Tibial nerve (tissue), 4 donors: ENCODE measurements at places on chromosomes 5 and 9. TPM values are rescaled to one million over a fixed set of nuclear protein-coding genes. Genes with fewer than 3 reads are reported as not detected.

AGXT2 gene
- total RNA-seq, result not detected

DNA sequence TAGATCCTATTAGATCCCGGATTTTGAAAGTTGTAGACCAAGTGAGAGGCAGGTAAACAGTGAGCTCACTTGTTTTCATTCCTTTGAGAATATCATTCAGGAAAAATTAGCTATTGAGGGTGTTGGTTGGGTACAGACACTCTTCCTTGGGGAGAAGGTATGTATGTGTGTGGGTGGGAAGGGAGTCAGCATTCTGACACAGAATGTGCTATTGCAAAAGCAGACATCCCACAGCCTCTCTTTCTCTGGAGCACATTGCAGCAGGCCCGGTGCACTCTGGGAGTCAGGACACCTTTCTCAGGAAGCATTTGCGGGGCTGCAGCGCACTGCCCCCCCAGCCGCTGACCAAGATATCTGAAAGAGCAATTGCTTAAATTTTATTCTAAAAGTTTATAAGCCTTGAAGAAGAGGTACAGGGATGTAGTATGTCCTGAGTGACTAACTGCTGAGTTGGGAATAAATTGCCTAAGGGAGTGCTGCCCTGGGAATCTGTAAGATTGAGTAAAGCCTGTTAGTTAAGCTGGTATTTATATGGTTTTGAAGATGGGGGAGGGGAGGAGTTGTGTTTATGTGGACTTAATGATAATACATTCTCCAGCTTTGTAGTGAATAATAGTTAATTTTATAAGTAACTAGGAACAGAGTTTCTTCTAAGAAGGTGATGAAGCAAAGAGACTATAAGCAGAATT lies 5.2 kb downstream of the TNFAIP8 start:
- no peak for DNase-seq

GRCh38 chr5:149680810-149681221 lies 49.3 kb upstream of the PPARGC1B start:
- DNase-seq, result peak; percentile 34

DNA sequence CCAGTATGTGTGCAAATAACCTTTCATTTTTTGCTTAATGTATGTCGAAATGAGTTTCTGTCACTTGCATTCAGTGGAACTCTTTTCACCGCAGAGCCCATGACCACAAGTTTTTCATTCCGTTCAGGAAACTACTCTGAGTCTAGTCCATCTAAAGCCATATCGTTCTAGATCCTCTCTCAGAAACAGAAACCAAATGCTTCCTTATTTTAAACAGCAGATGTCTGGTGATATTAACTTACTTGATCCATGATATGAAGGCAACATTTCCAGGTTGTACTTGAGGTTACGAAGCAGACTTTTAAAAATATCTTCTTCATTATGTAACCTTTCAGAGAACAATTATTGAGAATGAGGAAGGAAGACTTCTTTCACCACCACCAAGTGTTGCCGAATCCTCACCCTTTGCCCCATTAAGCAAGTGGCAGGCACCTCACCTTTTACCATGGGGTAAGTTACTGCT lies 72.4 kb upstream of the GNAQ start:
- DNase-seq, result no peak

TAF9 gene
- total RNA-seq, result 17.7 TPM

DNA sequence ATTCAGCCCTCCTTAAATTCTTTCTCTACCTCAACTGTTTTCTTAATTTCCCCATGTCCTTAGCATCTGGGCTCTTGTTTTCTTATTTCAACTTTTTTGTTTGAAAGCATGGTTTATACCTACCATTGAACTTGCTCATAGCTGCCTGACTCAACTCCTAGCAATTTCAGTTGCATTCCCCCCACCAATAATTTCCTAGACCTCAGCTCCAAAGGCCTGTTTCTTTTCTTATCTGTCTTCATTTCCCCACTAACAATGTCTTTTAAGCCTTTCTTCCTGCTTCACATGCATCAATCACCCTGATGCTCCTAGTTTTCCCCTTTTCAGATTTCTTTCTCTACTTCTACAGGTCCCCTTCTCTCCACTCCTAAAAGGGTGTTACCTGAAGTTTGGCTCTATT lies 129.7 kb upstream of the PDE4D start:
- DNase-seq, result no peak

DNA sequence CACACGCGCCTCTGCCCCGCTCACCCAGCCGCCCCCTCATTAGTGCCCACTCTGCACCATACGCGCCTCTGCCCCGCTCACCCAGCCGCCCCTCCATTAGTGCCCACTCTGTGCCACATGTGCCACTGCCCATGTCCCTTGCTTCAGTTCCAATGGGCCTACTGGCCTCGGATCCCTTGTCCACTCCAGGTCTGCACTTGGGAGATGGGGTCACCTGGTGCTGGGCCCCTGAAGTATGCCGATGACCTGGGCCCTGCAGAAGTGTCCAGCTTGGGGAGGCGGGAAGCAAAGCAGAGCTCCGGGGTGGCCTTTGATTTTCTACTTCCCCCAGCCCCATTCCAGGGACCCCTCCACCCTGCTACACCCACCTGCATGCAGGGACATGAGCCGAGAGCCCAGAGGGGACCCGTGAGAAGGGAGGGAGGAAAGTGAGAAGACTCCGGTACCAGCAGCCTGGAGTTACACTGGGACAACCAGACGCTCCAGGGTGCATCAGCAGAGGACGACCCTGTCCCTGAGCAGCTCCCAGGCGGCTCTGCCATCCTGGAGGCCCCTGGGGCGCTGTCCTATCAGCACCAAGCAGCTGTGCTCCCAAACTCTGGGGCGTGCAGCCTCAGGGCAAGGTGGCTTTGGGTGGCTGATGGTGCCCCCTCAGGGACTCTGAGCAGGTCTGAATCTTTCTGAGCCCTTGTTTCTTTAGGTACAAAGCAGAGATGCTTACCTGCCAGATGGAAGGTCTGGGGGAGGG lies 140.8 kb downstream of the RXRA start:
- no peak for DNase-seq

CTXN3 gene
- total RNA-seq, result not detected

DNA sequence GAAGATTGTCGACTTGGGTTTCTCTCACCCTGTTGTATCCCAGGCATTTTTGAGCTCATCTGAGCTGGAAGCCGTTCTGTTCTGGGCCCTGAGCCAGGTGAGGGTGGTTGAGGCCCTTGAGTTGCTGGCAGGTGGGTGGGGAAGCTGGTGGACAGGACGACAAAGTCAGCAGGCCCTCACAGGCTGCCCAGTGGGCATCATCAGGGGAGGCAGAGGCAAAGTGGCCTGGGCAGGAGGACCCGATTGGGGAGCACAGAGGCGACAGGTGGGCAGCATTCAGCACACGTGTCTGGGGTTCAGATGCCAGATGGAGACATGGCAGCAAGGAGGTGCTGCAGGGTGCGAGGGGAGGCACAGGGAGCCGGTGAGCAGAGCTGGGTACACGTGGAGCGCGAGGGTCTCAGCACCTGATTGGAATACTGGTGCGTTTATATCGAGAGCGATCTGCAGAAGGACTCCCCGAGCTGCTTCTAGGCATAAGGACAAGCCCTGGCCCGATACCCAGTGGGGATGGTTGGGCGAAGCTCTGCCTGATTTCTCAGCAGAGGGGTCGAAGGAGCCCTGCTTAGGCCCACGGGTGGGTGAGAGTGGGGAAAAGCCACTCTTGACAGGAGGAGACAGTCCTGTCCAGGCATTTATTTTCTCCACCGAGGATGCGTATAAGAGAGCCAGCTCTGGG lies 49.0 kb upstream of the SUSD3 start:
- DNase-seq, result no peak

OR1J2 gene
- not detected for total RNA-seq

ERCC8 gene
- total RNA-seq, result 17.5 TPM

SNX18 gene
- 61.5 TPM for total RNA-seq

DNA sequence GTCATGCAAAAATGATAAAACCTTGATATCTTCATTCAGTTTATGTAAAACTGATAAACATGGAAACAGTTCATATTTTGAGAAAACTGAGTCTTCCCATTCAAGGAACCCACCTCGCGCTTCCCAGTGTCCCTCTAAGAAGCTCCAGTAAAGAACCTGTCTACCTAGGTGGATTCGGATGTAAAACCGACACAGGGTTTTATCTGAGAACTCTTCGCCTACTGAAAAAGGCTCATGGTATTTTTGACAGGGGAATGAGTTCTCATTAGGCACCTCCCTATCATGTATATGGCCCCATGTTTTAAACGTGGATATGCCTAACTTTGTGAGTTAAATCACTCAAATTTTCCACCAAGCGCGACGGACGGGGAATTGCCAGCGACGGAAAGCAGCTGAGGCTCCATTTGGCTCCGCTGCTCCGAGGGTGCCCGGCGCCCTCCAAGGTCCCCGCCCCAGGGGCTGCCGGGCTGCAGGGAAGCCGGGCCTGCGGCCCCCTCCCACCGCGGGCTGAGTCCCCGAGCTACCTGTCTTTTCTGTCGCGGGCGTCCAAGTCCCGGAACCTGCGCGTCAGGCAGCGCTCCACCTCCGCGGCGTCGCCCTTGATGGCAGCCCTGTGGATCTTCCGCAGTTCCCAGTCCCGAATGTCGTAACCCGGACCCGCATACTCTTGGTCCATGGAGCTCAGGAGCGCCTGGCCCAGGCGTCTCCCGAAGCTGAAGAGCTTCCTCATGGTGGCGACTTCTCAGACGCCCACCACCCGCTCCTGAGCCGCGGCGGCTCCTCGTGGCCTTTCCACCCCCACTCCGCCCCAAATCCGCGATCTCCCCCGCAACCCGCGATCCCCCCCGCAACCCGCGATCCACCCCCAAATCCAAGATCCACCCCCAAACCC lies 594 bp downstream of the ANKRD18A start:
- no peak for DNase-seq

DNA sequence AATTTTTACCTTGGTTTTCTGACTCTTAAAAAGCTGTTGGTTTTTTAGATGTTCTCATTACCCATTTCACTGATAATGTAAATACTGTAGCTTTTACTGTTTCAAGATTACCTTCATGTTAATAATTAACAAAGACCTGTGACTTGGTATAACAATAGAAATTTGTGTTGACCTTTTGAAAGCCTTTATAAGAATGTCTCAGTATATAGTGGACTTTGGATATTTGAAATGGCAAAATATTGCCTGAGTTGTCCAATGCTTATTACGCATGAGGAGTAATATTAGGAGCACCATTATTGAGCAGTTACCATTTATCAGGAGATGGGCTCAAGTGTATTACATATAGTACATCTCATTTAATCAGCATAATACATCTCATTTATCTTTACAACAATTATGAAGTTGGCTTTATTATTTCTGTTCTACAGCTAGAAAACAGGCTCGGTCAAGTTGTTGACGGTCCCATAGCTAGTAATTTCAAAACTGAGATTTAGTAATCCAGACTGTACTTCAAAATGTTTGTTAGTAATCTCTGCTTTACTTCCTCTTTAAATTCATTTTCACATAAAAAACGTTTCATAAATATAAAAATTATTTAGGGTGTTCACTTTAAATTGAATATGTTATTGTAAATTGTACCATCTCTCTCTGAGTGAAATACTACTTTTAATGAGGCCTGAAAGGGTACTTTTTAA lies 50.7 kb upstream of the FKTN start:
- no peak for DNase-seq

TAF11L5 gene
- not detected for total RNA-seq

CPLANE1 gene
- total RNA-seq, result 50.0 TPM

GRCh38 chr5:151602806-151603205 lies 11.7 kb upstream of the FAT2 start:
- DNase-seq, result no peak

GRCh38 chr9:24614070-24614469 lies 68.4 kb upstream of the IZUMO3 start:
- no peak for DNase-seq

- DNase-seq, result no peak
These were observed 396.5 kb upstream of the MEF2C start for GRCh38 chr5:89279391-89280036.

- DNase-seq, result no peak
These were observed 5.3 kb upstream of the NR4A3 start for GRCh38 chr9:99816392-99816791.

GABRP gene
- 1.7 TPM for total RNA-seq

GRCh38 chr5:73938938-73939320 lies 312.9 kb downstream of the ARHGEF28 start:
- DNase-seq, result no peak

PCDHGA12 gene
- 11.3 TPM for total RNA-seq

PIK3R1 gene
- total RNA-seq, result 500 TPM

ZNF618 gene
- total RNA-seq, result 9.2 TPM

DNA sequence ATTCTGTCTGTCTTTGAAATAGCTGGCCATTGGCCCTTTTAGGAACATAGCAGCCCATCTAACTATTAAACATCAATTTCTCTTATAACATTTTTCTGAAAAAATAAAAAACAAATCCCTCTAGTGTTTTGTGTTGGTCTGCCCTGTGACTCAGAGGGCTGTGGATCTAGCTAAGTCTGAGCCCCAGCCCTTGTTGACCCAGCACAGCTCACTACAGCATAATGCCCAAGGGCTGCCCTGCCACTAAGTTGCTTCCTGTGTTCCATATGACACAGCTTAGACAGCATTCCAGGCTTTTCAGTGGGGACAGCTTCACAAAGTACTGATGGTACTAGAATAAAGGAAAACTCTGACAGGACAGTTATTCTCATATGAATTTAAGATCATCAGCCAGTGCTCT lies 136.0 kb downstream of the SCAMP1 start:
- DNase-seq, result no peak

DDX4 gene
- not detected for total RNA-seq

DNA sequence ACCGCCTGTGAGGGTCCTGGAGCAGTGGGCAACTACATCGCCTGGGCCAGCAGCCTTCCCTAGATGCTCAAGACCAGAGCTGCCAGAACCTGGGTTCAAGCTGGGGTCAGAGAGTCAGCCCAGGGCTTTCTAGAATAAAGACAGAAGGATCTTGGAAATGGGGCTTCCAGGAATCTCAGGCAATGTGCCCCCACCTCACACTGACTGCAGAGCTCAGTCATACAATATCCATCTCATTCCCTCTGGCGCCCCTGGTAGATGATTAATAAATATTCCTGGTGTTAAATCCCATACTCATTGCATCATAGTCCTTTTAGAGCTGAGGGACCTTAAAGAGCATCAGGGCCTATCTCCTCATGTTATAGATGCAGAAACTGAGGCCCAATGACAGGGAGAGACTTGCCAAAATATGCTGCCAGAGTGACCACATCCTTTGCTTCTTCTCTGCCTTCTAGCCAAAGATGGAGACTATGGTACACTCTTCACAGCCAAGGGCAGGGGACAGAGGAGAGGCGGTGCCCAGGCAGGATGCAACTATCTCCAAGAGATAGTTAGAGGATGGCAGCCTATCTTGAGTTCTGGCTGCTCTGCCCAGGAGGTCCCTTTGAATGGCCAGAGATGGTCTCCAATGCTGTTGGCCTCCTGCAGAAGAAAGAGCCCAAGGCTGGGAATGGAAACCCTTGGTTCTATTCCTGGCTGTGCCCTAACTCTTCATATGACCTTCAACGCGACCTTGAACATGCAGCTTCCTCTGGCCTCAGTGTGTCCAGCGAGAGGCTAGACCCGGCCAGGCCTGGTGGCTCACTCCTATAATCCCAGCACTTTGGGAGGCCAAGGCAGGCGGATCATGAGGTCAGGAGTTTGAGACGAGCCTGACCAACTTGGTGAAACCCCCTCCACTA lies 36.2 kb upstream of the IL17B start:
- no peak for DNase-seq
